Thyroid gland (tissue), 4 donors: ENCODE measurements at places on chromosomes 12 and 14.

DNA sequence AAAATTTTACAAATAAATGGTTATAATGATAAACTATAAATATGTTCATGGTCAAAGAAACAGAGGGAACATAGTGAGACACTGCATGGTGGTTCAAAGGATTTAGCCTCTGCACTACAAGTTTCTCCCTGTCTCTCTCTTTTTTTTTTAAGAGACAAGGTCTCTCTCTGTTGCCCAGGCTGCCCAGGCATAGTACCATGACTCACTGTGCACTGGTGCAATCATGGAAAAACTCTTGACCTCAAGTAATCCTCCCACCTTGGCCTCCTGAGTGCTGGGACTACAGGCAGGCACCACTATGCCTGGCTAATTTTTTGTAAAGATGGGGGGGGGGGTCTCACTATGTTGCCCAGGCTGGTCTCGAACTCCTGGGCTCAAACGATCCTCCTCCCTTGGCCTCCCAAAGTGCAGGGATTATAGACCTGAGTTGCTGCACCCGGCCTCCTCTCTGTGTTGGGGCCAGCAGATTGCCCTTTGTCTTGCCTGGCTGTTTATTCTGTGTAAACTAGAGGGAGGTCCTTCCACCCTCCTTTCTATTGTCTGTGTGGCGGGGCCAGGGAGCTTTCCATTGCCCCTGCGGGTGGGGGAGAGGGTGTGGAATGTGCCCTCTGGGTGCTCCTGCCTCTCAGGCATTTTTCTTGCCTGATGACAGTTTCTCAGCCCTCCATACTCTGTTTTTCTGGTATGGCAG lies 22.1 kb downstream of the MTHFD1 start:
- H3K27ac ChIP-seq = no peak overlapping the region
- H3K4me1 ChIP-seq = no peaks in the 10 kb centered on the region
- H3K36me3 ChIP-seq = no peaks in the 10 kb centered on the region
- no peaks in the 10 kb centered on the region for H3K27me3 ChIP-seq
- no peak for DNase-seq

DNA sequence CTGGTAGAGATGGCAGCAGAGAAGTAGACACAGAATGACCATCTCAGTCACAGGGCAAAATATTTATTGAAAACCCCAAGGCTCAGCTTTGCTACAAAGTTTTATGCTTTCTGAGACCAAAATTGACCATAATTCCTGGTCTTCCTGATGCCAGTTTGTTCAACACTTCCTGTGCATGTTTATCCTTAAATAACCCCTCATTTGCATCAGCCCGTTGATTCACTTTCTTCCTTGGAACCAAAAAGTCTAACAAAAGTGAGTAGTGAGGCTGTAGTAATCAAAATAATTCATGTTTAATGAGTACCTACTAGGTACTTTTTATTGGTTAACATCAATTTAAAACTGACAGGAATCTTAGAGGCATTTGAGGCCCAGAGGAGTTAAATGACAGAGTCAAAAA lies 51.7 kb downstream of the TRHDE start:
- DNase-seq = no peak
- no peaks in the 10 kb centered on the region for H3K27me3 ChIP-seq
- H3K4me3 ChIP-seq = no peak overlapping the region
- no peaks in the 10 kb centered on the region for H3K4me1 ChIP-seq
- H3K27ac ChIP-seq = no peak overlapping the region

GRCh38 chr14:104370256-104370870 lies 209.2 kb upstream of the C14orf180 start:
- no peak for DNase-seq
- H3K36me3 ChIP-seq = no peaks in the 10 kb centered on the region
- no peak overlapping the region for H3K4me3 ChIP-seq

DNA sequence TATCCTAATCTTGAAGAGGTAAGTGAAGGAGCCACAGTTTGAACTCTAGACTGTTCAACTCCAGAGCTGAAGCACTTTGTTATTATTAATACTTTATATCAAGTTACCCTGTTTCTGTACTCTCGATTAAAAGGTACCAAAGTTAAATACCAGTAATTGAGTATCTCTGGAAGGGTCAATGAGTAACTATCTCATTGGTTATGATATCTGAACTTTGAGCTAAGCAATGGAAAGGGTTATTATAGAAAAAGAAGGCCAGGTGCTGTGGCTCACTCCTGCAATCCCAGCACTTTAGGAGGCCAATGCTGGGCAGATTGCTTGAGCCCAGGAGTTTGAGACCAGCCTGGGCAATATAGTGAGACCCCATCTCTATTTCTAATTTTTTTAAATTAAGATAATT lies 9.9 kb downstream of the TMEM19 start:
- H3K36me3 ChIP-seq = no peaks in the 10 kb centered on the region
- H3K4me3 ChIP-seq = no peak overlapping the region
- DNase-seq = no peak
- peaks cover 5% of the 10 kb centered on the region for H3K4me1 ChIP-seq

DNA sequence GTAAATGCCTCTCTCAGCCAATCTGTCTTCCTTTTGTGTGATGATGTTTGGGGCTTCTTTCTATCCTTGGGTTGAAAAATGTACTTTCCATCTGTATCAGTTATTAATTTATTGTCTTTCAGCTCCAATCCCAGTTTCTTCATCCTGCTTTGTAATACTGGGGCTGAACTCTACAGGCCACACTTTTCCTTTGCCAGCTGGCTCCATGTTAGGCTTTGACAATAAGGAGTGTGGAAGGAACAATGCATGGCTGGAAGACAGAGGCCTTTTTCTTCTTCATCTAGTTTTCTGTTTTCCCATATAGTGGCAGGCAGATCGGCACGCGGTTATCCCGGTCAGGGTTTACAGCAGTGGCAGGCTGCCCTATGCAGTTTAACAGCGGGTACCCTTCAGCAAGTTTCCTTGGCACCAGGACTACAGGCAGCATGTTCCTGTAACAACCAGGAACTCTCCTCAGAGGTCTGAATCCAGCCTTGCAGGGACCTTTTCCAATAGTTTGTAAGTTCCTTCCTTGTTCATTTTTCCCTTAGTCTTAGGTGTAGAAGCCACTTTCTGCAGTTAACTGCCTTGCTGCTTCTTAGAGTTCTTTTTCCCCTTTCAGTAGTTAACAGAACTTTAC lies 38.5 kb upstream of the CRACR2A start:
- DNase-seq = no peak
- H3K4me3 ChIP-seq = no peak overlapping the region
- no peaks in the 10 kb centered on the region for H3K27me3 ChIP-seq
- no peaks in the 10 kb centered on the region for H3K4me1 ChIP-seq
- H3K36me3 ChIP-seq = no peaks in the 10 kb centered on the region

- H3K36me3 ChIP-seq = no peaks in the 10 kb centered on the region
- DNase-seq = no peak
- no peak overlapping the region for H3K27ac ChIP-seq
- H3K4me1 ChIP-seq = no peaks in the 10 kb centered on the region
- H3K4me3 ChIP-seq = no peak overlapping the region
Measured at GRCh38 chr12:91785655-91786498, 359.8 kb downstream of the BTG1 start.

- H3K27me3 ChIP-seq = no peaks in the 10 kb centered on the region
- no peak for DNase-seq
- H3K4me3 ChIP-seq = no peak overlapping the region
- no peaks in the 10 kb centered on the region for H3K36me3 ChIP-seq
- H3K27ac ChIP-seq = no peak overlapping the region
Measured at GRCh38 chr12:120013659-120014380, 24.8 kb downstream of the BICDL1 start.

- no peaks in the 10 kb centered on the region for H3K27me3 ChIP-seq
- no peak overlapping the region for H3K27ac ChIP-seq
- H3K4me1 ChIP-seq = peaks cover 9% of the 10 kb centered on the region
- H3K4me3 ChIP-seq = no peak overlapping the region
Measured at GRCh38 chr12:16492820-16493797, 112.9 kb downstream of the LMO3 start.

DNA sequence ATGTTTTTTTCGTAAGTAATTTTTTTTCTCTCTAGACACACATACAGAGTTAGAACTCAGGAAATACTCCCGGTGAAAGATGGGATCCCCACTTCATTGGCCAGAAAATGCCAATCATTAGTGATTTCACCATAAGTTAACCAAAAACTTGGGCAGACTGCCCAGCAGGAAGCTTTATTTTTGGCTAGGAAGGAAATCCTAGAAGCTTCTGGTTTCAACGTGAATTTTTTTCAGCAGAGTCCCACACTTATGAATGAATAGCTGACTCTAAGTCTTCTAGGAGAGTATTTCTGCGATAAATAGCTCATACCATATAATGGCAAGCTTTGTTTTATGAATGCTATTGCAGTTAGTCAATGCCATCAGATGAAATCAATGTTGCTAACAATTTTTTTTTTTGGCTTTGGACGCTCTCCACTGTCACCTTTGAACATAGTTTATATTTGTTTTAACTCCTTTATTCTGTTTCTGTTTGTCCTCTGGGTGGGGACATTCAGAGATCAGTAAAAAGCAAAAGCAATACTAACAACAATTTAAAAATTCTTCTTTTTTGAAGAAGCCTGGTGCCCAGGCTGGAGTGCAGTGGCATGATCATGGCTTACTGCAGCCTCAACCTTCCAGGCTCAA lies 9.5 kb downstream of the PPP1CC start:
- H3K4me3 ChIP-seq = no peak overlapping the region
- H3K27ac ChIP-seq = peak overlapping the region; percentile 29
- H3K36me3 ChIP-seq = peaks cover 8% of the 10 kb centered on the region
- DNase-seq = no peak
- peaks cover 13% of the 10 kb centered on the region for H3K4me1 ChIP-seq
- H3K27me3 ChIP-seq = no peaks in the 10 kb centered on the region

GRCh38 chr12:4271717-4272423 lies 1.7 kb upstream of the CCND2 start:
- H3K27me3 ChIP-seq = no peaks in the 10 kb centered on the region
- H3K27ac ChIP-seq = peak overlapping the region; percentile 97

- peak overlapping the region; percentile 21 for H3K27ac ChIP-seq
- no peaks in the 10 kb centered on the region for H3K27me3 ChIP-seq
- peaks cover 29% of the 10 kb centered on the region for H3K4me1 ChIP-seq
- H3K36me3 ChIP-seq = no peaks in the 10 kb centered on the region
- H3K4me3 ChIP-seq = no peak overlapping the region
Measured at GRCh38 chr14:74848768-74849167, 27.2 kb downstream of the PROX2 start.

DNA sequence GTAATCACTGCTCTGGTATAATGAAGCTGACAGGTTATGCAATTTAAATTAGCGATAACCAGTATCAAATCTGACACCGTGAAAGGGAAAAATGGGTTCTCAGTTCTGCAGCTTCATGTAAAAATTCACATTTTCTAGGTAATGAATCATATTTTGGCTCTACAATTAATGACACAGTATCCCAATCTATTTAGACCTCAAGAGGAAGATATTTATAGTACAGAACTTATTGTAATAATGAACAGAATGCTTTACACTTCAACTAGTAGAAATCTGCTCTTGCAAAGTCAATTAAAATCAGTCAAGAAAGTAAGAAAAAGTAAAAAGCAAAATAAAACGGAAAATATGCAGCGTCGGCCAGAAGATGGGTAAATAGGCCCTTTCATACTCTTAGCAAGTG lies 24.3 kb downstream of the SEL1L start:
- H3K4me3 ChIP-seq = no peak overlapping the region
- no peaks in the 10 kb centered on the region for H3K27me3 ChIP-seq
- no peak for DNase-seq
- H3K4me1 ChIP-seq = peaks cover 8% of the 10 kb centered on the region

DNA sequence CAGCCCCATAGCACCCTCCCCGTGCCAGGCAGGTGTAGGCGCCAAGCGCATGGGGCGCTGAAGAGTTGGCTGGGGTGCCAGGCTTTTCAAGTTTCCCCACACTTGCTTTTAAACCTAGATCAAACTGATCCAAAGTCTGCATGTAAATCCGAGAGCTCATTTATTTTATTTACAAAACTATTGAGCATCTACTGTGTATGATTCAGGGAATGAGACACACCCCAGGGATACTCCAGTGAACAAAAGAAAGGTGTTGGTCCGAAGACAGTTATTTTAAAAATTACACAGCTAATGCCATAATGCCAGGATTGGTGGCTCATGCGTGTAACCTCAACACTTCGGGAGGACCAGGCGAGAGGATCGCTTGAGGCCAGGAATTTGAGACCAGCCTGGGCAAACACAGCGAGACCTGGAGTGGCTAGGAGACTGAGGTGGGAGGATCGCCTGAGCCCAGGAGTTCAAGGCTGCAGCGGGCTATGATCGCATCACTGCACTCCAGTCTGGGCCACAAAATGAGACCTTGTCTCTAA lies 780 bp upstream of the SLC41A2 start:
- H3K4me1 ChIP-seq = peaks cover 29% of the 10 kb centered on the region
- no peak overlapping the region for H3K4me3 ChIP-seq
- H3K27me3 ChIP-seq = no peaks in the 10 kb centered on the region
- peak; percentile 47 for DNase-seq
- H3K36me3 ChIP-seq = no peaks in the 10 kb centered on the region
- peak overlapping the region; percentile 69 for H3K27ac ChIP-seq

GRCh38 chr12:65958456-65958855 lies 134.2 kb downstream of the HMGA2 start:
- H3K4me1 ChIP-seq = peaks cover 63% of the 10 kb centered on the region
- H3K27me3 ChIP-seq = no peaks in the 10 kb centered on the region
- peak; percentile 56 for DNase-seq
- peak overlapping the region; percentile 77 for H3K27ac ChIP-seq
- H3K4me3 ChIP-seq = no peak overlapping the region

GRCh38 chr12:54526812-54527630 lies 22.4 kb upstream of the PDE1B start:
- H3K4me3 ChIP-seq = no peak overlapping the region
- H3K36me3 ChIP-seq = no peaks in the 10 kb centered on the region
- H3K27me3 ChIP-seq = no peaks in the 10 kb centered on the region
- DNase-seq = peak; percentile 44
- H3K27ac ChIP-seq = no peak overlapping the region

DNA sequence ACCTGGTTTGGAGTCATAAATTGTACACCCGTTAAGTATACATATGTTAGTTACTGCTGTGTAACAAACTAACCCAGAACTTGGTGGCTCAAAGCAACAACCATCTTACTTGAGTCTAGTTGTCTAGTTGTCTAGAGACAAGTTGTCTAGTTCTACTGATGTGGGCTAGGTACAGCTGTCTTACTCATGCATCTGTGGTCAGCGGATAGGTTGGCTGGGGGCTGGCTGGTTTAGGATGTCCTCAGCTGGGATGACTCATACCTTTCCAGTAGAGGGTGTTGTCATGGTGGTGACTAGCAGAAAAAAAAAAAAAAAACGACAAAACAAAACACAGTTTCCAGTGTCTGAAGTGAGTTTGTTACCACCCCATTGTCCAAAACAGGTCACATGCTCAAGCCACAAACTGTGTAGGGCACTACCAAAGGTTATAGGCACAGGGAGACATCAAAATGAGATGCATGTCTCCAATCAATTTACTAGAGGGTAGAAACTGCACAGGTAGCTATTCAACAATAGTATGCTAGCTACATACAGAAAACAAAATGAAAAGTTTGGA lies 680.3 kb downstream of the MED13L start:
- no peak overlapping the region for H3K27ac ChIP-seq
- no peaks in the 10 kb centered on the region for H3K27me3 ChIP-seq
- peaks cover 5% of the 10 kb centered on the region for H3K4me1 ChIP-seq
- DNase-seq = no peak
- no peaks in the 10 kb centered on the region for H3K36me3 ChIP-seq

GRCh38 chr12:56723889-56724700 lies 1.0 kb downstream of the NACA start:
- H3K36me3 ChIP-seq = peaks cover 2% of the 10 kb centered on the region
- peak; percentile 71 for DNase-seq
- H3K4me3 ChIP-seq = peak overlapping the region; percentile 34
- peaks cover 49% of the 10 kb centered on the region for H3K4me1 ChIP-seq
- H3K27me3 ChIP-seq = no peaks in the 10 kb centered on the region

GRCh38 chr12:105783983-105784947 lies 354.5 kb downstream of the NUAK1 start:
- no peaks in the 10 kb centered on the region for H3K36me3 ChIP-seq
- H3K4me1 ChIP-seq = no peaks in the 10 kb centered on the region
- H3K4me3 ChIP-seq = no peak overlapping the region
